HepG2 (cell line): ENCODE measurements at places on chromosomes 6 and 20. TPM values are rescaled to one million over a fixed set of nuclear protein-coding genes. Genes with fewer than 3 reads are reported as not detected.

PRSS35 gene
- total RNA-seq: not detected in 2 replicates

DNA sequence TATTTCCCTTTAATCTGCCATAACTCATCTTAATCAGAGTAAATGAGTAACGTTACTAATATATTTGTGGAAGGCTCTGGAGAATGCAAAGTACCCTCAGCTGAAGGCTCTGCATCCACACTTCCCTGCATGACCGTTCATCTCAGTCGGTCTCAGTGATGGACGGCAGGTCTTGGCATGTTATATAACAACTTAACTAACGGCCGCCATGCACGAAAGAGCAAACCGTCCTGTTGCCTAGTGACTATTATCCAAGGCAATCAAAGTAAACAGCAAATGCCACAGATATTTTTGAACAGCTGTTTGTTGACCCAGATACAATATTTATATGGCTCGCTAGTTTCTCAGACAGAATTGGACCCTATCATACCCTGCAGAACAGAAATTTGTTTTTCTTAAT is 194.9 kb upstream of the SMLR1 start:
- peak; percentile 7 for DNase-seq

GRCh38 chr6:170279977-170280688 is 10.7 kb downstream of the DLL1 start:
- no peak for DNase-seq

DNA sequence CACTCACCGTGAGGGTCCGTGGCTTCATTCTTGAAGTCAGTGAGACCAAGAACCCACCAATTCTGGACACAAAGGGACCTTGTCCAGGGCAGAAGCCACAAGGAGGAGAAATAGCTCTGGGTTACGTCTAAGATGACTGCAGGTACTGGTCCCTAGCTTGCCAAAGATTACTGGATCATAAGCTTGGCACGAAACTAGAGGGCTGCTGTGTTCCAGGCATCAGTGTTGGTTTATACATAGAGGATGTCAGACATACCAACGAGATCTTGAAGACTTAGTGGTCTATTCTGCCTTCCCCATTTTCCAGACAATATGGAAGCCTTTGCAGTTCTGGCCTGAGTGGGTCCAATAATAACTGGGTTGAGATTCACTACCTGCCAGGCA is 175.7 kb downstream of the TBX18 start:
- no peak for DNase-seq
